ENCODE measurements at places on chromosomes 5 and 9. TPM values are rescaled to one million over a fixed set of nuclear protein-coding genes. Genes with fewer than 3 reads are reported as not detected.

Gene ANKRD33B
- total RNA-seq: 5.5 TPM

Gene DDX4
- 0.61 TPM for total RNA-seq

DNA sequence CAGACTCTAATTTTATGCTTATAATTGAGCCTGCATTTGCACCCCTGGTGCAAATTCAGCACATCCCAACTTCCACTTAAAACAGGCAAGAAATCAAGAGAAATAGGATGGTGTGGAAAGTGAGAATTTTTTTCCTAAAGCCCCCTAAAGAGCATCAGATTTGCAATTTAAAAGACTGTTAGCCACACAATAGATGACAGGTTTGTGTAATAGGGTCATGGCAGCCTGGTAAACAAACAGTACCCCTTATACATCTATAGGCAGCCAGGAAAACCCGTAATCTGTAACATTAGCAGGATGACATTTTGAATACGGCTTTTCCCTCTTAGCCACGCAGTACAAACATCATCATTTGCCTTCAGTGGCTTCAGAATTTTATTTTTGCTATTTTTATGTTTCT, 17.2 kb downstream of the EBF1 start:
- DNase-seq: no peak
- peaks cover 19% of the 10 kb centered on the region for H3K27me3 ChIP-seq
- H3K4me3 ChIP-seq: no peak overlapping the region
- no peaks in the 10 kb centered on the region for H3K36me3 ChIP-seq
- no peaks in the 10 kb centered on the region for H3K4me1 ChIP-seq

Gene CDC20B
- total RNA-seq: 0.13 TPM

- no peaks in the 10 kb centered on the region for H3K27me3 ChIP-seq
- no peaks in the 10 kb centered on the region for H3K36me3 ChIP-seq
- H3K27ac ChIP-seq: no peak overlapping the region
- H3K4me1 ChIP-seq: no peaks in the 10 kb centered on the region
- no peak overlapping the region for H3K4me3 ChIP-seq
- no peak for DNase-seq
Measured at GRCh38 chr5:103847060-103847459, 284.5 kb upstream of the NUDT12 start.

DNA sequence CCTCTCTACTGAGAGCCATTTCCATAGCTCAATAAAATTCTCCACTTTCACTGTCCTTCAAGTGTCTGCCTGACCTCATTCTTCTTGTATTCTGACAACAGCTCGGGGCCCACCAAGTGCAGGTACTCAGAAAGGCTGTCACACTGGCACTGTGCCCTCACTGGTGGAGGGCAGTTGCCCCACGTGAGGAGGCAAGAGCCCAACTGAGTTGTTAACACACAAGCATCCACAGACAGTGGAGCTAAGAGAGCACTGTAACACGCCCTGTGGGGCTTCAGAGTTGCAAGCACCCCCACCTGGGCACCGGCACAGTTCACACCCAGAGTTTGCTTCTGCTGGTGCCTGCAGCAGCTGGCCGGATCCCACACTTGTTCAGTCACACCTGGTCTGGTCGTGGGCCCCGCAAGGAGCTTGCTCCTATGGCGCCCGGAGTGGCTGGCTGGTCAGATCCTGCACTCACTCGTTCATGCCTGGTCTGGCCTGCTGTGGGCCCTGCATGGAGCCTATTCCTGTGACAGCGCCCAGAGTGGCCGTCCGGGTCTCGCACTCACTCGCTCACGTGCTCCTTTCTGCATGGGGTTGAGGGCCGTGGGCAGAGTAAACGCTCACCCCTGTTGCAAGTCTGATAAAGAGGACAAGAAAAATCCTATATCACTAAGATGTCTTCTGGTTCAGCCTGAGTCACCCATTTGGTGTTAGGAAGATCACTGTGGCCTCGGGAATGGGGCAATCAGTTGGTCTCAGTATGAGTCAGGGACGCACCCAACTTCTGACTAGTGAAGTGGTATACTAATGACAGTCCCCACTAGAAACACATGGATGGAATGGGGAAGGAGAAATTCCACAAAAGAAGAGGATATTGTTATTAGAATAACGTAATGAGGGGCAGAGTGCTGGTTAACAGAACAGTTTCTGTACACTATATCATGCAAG, 87.0 kb upstream of the CCNH start:
- DNase-seq: no peak
- H3K36me3 ChIP-seq: no peaks in the 10 kb centered on the region
- H3K4me1 ChIP-seq: no peaks in the 10 kb centered on the region
- no peak overlapping the region for H3K4me3 ChIP-seq
- no peaks in the 10 kb centered on the region for H3K27me3 ChIP-seq

DNA sequence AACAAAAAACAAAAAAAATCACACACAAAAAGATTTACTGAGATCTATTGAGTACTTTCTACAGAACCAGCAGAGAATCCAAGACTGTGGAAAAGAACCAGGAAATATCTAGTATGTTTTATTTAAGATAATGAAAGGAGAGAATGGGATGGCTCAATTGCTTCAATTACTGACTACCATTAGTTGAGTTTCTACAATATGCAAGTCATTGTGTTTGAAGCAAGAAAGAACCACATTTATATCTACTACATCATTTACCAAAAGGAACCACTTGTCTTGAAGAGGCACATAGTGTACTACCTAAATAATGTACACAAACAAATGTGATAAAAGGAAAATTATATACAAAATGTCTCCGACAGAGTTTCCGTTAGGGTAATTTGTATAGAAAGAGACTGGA, 325.9 kb upstream of the TNC start:
- H3K27ac ChIP-seq: no peak overlapping the region
- H3K4me3 ChIP-seq: no peak overlapping the region
- DNase-seq: no peak
- no peaks in the 10 kb centered on the region for H3K4me1 ChIP-seq
- no peaks in the 10 kb centered on the region for H3K27me3 ChIP-seq

DNA sequence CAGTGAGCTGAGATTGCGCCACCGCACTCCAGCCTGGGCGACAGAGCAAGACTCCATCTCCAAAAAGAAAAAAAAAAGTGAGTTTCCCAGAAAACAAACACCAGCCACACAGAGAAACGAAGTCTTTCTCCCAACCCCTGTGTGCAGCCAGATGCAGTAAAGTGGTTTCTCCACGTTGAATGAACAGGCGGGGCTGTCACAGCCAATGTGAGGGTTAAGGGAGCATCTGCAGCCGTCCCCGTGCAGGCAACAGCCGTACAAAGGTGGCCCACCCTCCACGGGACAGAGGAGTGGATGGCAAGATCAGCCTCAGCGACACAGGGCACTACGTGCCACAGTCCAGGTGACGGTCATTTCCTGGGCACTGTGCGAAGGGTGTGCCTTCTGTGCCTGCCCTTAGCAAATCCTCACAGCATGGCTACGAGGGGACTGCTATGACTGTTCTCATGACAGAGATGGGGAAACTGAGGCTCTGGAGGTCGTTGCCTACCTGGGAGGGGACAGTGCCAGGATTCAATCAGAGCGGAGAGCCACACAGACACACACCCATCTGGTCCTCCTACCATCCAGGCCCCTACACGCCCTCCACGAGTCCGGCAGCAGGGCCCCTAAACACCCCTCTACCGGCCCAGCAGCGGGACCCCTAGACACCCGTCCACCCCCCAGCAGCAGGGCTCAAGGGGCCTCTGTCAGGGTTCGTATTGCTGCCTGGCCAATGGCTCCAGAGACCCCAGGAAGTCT, 2.3 kb downstream of the VAV2 start:
- H3K36me3 ChIP-seq: no peaks in the 10 kb centered on the region
- DNase-seq: no peak
- peaks cover 5% of the 10 kb centered on the region for H3K4me1 ChIP-seq

DNA sequence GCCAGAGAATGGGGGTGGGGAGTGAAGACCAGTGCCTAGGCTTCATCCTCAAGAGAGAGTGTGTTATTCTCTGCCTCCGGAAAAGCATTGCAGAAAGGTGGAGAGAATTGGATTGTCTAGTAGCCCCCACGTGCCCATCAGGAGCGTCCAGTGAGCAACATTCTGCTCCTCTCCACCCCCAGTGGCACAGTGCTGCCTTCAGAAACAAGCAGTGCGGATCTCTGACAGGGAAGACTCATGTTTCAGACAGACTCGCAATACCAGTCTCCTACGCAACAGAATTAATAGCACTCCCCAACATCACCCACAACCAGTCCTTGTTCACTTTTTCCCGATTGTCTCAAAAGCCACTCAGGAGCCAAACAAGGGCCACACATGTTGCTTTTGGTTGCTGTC, 14.9 kb upstream of the CEL start:
- H3K4me3 ChIP-seq: no peak overlapping the region
- H3K27ac ChIP-seq: no peak overlapping the region
- H3K4me1 ChIP-seq: peaks cover 9% of the 10 kb centered on the region
- H3K36me3 ChIP-seq: peaks cover 51% of the 10 kb centered on the region
- no peak for DNase-seq

Gene PRR7
- 11.6 TPM for total RNA-seq

Gene PGM5
- not detected for total RNA-seq

GRCh38 chr5:174044466-174045254, 846 bp upstream of the NSG2 start:
- no peaks in the 10 kb centered on the region for H3K36me3 ChIP-seq
- H3K4me1 ChIP-seq: no peaks in the 10 kb centered on the region
- H3K27me3 ChIP-seq: peaks cover 7% of the 10 kb centered on the region
- H3K27ac ChIP-seq: no peak overlapping the region
- H3K4me3 ChIP-seq: no peak overlapping the region

GRCh38 chr5:110094548-110094947, 404.8 kb downstream of the MAN2A1 start:
- no peaks in the 10 kb centered on the region for H3K27me3 ChIP-seq
- no peak for DNase-seq
- H3K4me3 ChIP-seq: no peak overlapping the region
- H3K36me3 ChIP-seq: no peaks in the 10 kb centered on the region
- no peaks in the 10 kb centered on the region for H3K4me1 ChIP-seq
- no peak overlapping the region for H3K27ac ChIP-seq

GRCh38 chr5:166111021-166111420, 2180.4 kb upstream of the WWC1 start:
- no peaks in the 10 kb centered on the region for H3K4me1 ChIP-seq
- no peaks in the 10 kb centered on the region for H3K36me3 ChIP-seq
- no peaks in the 10 kb centered on the region for H3K27me3 ChIP-seq
- H3K4me3 ChIP-seq: no peak overlapping the region
- no peak for DNase-seq
- H3K27ac ChIP-seq: no peak overlapping the region

Data from activated CD8-positive, alpha-beta T cell treated with anti-CD3 and anti-CD28 coated beads, Interleukin-2, amount 10 ng/mL, durations not matched to agents 7 days and 5 days (primary cell).